Cerebellar nuclear complex (tissue), 1 donor: ENCODE measurements at places on chromosomes 7 and 10.

DNA sequence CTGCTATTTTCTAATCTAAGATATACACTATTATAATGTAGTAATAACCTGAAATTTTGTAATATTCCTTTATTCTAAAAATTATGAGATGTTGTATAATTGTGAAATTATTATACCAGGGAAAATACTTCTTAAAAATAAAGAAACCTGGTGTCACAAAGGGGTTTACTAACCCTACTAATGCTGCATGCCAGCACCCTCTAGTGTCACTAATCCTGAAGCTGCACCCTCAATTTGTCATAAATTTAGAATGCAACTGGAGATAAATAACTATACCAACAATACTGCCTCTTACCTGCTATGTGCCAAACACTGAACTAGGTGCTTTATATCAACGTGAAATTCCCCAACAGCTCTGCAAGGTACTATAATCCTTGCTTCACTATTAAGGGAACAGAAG lies 30.8 kb downstream of the TM9SF3 start:
- no peak for DNase-seq

- no peak for DNase-seq
Measured at GRCh38 chr10:126511917-126512479, 123.7 kb upstream of the ADAM12 start.

- DNase-seq, result no peak
Measured at GRCh38 chr7:1122832-1123501, 35.1 kb downstream of the GPER1 start.

GRCh38 chr10:5949009-5949759 lies 28.2 kb downstream of the IL15RA start:
- no peak for DNase-seq

DNA sequence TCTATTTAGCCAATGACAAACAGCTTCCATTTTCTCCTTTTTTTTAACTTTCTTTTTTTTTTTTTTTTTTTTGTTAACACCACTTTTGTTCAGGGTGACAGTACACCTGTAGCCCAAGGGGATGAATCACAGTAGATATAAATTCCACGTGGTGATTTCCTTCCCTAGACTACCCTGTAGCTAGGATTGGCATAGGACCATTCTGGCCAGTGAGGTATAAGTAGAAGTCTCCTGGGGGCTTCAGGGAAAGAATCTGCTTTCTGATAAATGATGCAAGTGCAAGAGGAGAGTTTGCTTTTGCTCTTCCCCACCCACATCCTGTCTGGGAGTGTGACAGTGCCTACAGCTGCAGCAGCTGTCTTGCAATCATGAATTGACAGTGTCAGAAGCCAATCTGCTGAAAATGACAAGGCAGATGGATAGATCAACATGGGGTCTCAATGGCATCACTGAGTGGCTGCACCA lies 63.2 kb upstream of the TOMM7 start:
- DNase-seq, result no peak

DNA sequence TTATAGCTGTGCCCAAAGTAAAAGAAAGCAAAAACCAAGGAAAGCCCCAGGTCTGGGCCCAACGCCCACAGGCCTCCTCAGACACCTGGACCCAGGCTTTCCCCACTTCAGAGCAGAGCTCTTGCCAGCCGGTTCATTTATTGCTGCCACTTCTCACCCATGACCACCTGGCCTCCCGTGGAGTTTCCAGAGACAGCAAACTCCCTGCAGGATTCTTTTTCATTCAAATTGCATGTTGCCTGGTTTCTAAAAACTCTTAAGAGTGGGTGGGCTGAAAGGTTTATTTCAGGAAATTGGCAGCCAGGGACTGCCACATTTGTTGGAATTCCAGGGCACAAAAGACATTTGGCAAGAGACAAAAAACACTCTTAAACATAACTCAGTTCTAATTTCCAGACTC lies 4.7 kb downstream of the VOPP1 start:
- DNase-seq, result no peak

DNA sequence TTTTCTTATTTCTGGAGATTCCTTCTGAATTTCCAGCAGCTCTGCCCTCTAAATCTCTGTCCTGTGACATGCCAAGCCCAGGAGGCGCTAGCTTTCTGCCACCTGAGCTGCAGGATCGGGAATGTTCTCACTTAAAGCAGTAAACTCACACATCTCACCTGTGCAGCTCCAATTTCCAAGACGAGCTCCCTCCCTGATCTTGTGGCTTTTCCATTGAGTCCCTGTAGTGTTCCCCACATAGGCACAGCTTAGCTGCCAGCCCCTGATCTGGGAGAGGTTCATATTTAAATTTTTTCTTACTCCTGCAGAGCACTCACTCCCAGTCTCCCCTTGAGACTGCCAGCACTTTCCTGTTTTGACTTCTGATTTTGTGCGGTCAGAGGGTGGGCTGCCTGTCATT lies 479.3 kb downstream of the GLRX3 start:
- no peak for DNase-seq

DNA sequence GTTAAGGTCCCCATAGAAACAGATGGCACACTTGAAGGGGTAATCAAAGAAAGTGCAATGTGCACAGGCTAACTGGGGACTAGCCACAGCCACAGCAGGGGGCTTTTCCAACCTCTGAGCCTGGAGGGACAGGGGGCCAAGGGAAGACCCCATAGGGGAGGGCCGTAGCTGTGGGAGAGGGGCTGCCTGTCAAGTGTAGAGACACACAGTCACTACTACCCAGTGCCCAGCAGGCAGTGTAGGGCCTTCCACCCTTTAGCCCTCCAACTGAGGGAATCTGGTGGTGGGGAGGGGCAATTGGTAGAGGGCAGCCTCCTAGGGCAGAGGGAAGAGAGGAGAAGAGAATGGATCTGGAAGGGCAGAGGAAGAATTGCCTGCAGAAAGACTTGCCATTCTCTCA lies 54.6 kb downstream of the CREB5 start:
- no peak for DNase-seq

GRCh38 chr10:78312197-78313047 lies 278.8 kb downstream of the RPS24 start:
- no peak for DNase-seq

- no peak for DNase-seq
Measured at GRCh38 chr7:154587792-154588191, 415.1 kb downstream of the PAXIP1 start.

DNA sequence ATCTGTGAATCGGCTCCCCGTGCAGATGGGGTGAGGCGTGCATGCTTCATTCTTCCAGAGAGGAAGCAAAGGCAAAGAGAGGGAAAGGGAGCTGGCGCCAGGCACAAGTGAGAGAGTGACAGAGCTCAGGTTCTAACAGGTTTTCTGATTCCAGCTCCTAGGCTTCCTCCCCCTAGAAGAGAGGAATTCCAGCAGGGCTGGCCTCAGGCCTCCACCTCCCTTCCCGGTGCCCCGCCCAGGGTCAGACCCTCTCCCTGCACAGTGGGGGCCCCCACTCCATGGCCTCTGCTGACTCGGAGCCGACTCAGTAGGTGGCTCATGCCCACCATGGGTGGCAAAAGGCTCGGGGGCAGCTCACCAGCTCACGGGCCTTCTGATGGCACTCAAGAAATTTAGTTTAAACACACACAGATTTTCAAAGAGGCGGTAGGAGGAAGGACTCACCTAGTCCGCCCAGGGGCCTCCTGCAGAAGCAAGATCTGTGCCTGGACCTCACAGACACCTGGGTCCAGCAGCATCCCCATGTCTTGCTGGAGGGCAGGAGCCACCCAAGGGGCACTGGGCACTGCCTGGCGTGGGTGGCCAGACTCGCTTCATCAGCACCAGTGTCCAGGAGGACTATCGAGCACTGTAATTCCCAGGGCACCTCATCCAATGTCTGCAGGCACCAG lies 183.5 kb downstream of the MAD1L1 start:
- DNase-seq, result no peak

- no peak for DNase-seq
Measured at GRCh38 chr7:122984021-122984420, 11.5 kb downstream of the TAS2R16 start.

DNA sequence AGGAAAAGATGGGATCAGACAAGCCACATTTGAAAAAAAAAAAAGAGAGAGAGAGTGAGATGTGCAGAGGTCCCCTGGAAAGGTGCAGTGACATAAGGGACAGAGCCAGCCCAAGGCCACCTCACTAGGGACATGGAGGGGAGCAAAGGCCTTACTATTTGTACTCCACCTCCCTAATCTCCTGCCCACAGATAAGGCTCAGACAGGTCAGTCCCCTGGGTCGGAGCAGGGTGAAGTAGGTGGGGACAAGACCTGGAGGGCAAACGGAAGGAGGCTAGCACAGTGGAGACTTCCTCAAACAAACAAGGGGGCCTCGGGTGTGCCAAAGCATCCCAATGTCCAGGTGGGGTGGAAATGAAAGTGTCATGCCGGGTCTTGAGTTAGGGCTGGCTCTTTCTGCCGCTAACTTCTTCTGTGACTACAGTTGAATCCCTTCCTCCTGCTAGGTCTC lies 7.0 kb downstream of the PRF1 start:
- no peak for DNase-seq

DNA sequence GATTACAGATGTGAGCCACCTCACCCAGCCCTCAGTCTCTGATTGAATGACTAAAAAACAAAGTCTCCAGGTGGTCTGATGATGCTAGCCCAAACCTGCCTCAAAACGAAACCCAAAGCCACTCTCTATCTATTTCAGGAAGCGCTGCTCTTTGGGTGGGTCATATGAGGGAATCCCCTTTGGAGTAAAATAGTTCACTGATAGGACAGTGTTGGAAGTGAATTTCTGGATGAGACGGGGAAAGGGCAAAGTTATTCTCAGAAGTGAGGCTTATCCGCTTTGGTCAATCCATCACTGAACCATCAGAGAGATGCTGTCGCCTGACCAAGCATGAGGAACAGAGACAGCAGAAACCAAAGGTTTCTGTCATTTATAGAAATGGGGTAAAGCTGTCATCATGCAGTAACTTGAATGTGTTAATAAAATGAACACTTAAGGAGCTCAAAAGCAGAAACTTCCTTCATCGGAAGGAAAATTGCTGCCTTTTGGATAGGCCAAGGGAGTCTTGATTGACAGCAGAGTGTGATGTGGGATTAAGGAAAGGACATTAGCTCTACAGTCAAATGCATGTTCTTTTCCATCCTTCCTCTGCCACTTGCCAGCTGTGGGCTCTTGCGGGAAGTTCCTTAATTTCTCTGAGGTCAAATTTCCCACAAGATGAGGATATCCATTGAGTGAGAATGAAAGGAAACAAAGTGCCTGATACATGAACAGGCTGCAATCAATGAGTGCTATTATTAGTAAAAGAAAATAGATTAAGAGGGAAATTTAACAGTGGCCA lies 64.9 kb upstream of the C1QL3 start:
- no peak for DNase-seq

DNA sequence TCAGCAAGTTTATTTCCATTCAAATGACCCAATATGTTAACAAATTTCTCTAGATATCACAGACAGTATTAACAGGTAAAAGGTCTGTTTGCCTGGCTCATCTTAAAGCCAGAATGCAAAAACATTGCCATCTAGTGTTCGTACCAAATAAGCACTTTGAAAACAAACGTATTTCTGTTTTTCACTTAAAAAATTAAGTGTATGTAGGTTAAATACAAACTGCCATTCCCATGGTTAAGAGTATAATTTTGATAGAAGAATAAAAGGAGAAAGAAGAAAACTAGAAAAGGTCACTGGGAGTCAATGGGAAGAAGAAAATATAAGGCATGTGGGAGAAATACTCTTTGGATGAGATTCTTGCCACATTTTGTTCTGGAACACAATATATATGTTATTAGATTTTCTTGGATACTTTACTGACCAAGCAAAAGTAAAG lies 51.0 kb downstream of the ORC5 start:
- DNase-seq, result peak; percentile 47

DNA sequence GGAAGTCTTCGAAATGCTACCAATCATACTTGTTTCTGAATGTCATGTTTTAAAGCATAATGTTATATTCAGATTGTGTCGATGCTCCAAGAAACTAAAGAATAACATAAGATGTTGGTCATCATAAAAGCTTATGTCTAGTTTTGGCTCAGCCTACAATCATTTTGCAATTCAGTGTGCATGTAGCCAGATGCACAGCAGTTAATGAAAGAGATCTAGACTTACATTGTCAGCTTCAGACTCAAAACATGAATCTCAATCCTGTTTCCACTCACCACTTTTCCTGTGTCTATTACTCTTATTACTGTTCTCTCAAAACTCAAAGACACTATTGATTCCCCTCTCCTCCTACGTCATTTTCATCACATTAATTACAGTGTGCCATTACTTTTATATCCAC lies 21.4 kb downstream of the TMEM196 start:
- no peak for DNase-seq

DNA sequence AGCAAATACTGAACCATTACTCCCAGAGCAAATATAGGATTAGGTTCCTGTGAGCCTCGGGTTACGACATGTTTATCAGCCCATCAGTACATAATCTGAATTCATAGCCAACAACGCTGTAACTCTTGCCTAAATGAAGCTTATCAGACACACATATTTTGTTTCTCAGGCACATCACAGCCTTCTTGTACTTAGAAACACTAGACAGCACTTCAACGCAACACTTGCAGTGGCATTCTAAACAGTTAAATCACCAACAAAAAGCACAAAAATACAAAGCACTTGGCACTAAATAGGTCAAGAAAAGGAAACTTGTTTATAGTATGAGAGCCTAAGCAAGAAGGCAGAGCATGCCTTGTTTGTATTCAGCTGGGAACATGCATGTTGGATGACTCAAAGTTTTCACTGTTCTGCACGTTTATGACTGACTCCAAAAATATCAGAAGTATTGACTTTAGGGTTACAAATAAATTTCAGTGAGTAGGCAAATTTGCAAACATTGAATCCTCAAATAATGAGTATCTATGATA lies 75.0 kb downstream of the VPS50 start:
- no peak for DNase-seq

GRCh38 chr10:93468461-93469213 lies 13.5 kb downstream of the MYOF start:
- no peak for DNase-seq

DNA sequence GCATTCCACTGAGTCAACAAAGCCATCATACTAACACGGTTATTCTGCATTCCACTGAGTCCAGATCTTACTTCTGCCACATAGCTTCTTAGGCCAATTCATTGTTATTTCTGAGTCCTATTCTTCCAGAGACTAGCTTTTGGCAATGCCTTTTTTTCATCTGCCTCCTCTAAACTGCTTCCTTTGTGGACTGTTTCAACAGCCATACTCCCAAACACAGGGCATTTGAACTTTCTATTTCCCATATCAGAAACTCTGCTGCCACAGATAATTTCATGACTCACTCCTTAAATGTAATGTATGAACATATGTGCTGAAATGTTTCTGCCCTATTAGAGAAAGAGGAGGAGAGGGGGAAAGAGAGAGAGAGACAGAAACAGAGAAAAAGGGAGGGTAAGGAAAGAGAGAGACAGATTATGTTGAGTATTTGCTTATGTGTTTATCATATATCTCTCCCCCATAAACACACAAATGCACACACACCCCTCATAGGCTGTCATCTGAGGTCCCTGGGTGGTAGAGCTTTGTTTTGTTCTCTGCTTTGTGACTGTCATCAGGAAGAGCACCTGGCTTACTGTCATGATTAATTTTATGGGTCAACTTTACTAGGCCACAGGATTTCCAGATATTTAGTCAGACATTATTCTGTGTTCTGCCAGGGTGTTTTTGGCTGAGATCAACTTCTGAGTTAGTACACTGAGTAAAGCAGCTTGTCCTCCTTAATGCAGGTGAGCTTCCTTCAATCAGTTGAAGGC lies 308.0 kb upstream of the KCND2 start:
- DNase-seq, result peak; percentile 21

- DNase-seq, result no peak
Measured at GRCh38 chr7:79789584-79790345, 336.3 kb upstream of the MAGI2 start.
